WTC11 (cell line): ENCODE measurements at places on chromosomes 1 and 21. TPM values are rescaled to one million over a fixed set of nuclear protein-coding genes. Genes with fewer than 3 reads are reported as not detected.

Gene CD160
- not detected in 3 replicates for total RNA-seq

Gene CFHR5
- not detected in 3 replicates for total RNA-seq

Gene DTL
- total RNA-seq, result 38.8 to 52.3 TPM (median 43.0 TPM) in 3 replicates

Gene S100A14
- 1.4 to 2.1 TPM (median 1.5 TPM) in 3 replicates for total RNA-seq

Gene CD1D
- total RNA-seq, result 3.8 to 4.7 TPM (median 3.9 TPM) in 3 replicates

Gene CLCA1
- total RNA-seq, result 0.07 to 0.14 TPM (median 0.11 TPM) in 3 replicates

Gene SLC30A10
- total RNA-seq, result 0.26 to 0.41 TPM (median 0.30 TPM) in 3 replicates

- H3K4me3 ChIP-seq, result no peak overlapping the region
- H3K4me1 ChIP-seq, result peaks cover 5% of the 10 kb centered on the region
- no peak for DNase-seq
- no peak overlapping the region for H3K27ac ChIP-seq
- no peaks in the 10 kb centered on the region for H3K27me3 ChIP-seq
Measured at GRCh38 chr1:41811051-41811795, 107.5 kb downstream of the HIVEP3 start.

GRCh38 chr1:234842726-234843641 lies 233.0 kb upstream of the IRF2BP2 start:
- H3K27me3 ChIP-seq, result no peaks in the 10 kb centered on the region
- peaks cover 16% of the 10 kb centered on the region for H3K4me1 ChIP-seq
- DNase-seq, result no peak
- H3K27ac ChIP-seq, result no peak overlapping the region
- no peak overlapping the region for H3K4me3 ChIP-seq

GRCh38 chr1:100735244-100735643 lies 15.7 kb downstream of the VCAM1 start:
- DNase-seq, result no peak
- no peaks in the 10 kb centered on the region for H3K27me3 ChIP-seq
- H3K36me3 ChIP-seq, result no peaks in the 10 kb centered on the region
- no peaks in the 10 kb centered on the region for H3K4me1 ChIP-seq
- no peak overlapping the region for H3K4me3 ChIP-seq

GRCh38 chr1:2340086-2340917 lies 51.1 kb downstream of the MORN1 start:
- H3K36me3 ChIP-seq, result no peaks in the 10 kb centered on the region
- peak overlapping the region; percentile 45; the same call in 1 of the 2 replicates for H3K27ac ChIP-seq
- no peak overlapping the region for H3K4me3 ChIP-seq
- no peak for DNase-seq
- no peaks in the 10 kb centered on the region; the same call in 1 of the 2 replicates for H3K27me3 ChIP-seq

DNA sequence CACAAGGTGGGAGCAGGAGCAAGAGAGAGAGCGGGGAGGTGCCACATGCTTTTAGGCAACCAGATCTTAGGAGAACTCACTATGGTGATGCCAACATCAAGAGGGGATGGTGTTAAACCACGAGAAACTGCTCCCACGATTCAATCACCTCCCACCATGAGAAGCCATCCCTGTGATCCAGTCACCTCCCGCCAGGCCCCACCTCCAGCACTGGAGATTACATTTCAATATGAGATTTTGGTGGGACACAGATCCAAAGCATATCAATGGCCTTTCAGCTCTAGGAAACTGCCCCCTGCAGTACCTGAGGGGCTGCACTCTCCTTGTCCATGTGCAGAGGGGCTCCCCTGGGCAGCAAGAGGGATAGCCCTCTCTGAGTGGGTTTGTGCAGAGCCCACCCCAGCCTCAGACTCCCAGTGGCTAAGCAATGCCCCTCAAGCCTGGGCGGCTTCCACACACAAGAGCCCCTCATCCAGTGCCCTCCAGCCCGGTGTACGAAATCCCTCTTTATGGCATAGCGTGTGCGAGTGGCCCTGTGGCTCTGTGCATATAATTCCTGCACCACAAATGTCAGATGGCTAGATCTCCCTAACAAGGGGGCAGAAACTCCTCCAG lies 15.5 kb upstream of the PRDM16 start:
- no peaks in the 10 kb centered on the region for H3K4me1 ChIP-seq
- H3K27ac ChIP-seq, result no peak overlapping the region
- H3K4me3 ChIP-seq, result no peak overlapping the region
- peaks cover 28% of the 10 kb centered on the region for H3K27me3 ChIP-seq
- H3K36me3 ChIP-seq, result no peaks in the 10 kb centered on the region
- DNase-seq, result no peak

GRCh38 chr21:35475009-35475408 lies 425.9 kb upstream of the RUNX1 start:
- H3K27ac ChIP-seq, result no peak overlapping the region
- H3K36me3 ChIP-seq, result peaks cover 17% of the 10 kb centered on the region
- no peak for DNase-seq
- H3K27me3 ChIP-seq, result peaks cover 7% of the 10 kb centered on the region
- peaks cover 63% of the 10 kb centered on the region for H3K4me1 ChIP-seq

GRCh38 chr1:241869022-241869421 lies 21.0 kb downstream of the EXO1 start:
- no peak overlapping the region for H3K27ac ChIP-seq
- no peak overlapping the region for H3K4me3 ChIP-seq
- no peak for DNase-seq
- no peaks in the 10 kb centered on the region for H3K4me1 ChIP-seq

- no peak for DNase-seq
- H3K27me3 ChIP-seq, result no peaks in the 10 kb centered on the region
- no peak overlapping the region for H3K27ac ChIP-seq
- H3K4me1 ChIP-seq, result peaks cover 10% of the 10 kb centered on the region
- peaks cover 17% of the 10 kb centered on the region for H3K36me3 ChIP-seq
- H3K4me3 ChIP-seq, result no peak overlapping the region
Measured at GRCh38 chr1:239174880-239175279, 211.5 kb upstream of the CHRM3 start.

- H3K4me3 ChIP-seq, result no peak overlapping the region
- DNase-seq, result no peak
- no peaks in the 10 kb centered on the region for H3K36me3 ChIP-seq
- H3K27me3 ChIP-seq, result no peaks in the 10 kb centered on the region; the same call in 1 of the 2 replicates
Measured at GRCh38 chr1:168811176-168811575, 82.2 kb upstream of the DPT start.

- 0 out of 2 replicates have a peak, but pooled peaks cover 2% of the 10 kb centered on the region for H3K36me3 ChIP-seq
- H3K4me3 ChIP-seq, result no peak overlapping the region
- peaks cover 5% of the 10 kb centered on the region for H3K4me1 ChIP-seq
- no peak overlapping the region; the same call in 1 of the 2 replicates for H3K27ac ChIP-seq
- no peak for DNase-seq
Measured at GRCh38 chr1:10620776-10621175, 146.0 kb downstream of the PEX14 start.

GRCh38 chr1:163820226-163820625 lies 498.5 kb downstream of the NUF2 start:
- no peak overlapping the region for H3K4me3 ChIP-seq
- H3K27ac ChIP-seq, result no peak overlapping the region
- no peaks in the 10 kb centered on the region for H3K36me3 ChIP-seq
- H3K4me1 ChIP-seq, result no peaks in the 10 kb centered on the region
- DNase-seq, result no peak
- no peaks in the 10 kb centered on the region for H3K27me3 ChIP-seq

DNA sequence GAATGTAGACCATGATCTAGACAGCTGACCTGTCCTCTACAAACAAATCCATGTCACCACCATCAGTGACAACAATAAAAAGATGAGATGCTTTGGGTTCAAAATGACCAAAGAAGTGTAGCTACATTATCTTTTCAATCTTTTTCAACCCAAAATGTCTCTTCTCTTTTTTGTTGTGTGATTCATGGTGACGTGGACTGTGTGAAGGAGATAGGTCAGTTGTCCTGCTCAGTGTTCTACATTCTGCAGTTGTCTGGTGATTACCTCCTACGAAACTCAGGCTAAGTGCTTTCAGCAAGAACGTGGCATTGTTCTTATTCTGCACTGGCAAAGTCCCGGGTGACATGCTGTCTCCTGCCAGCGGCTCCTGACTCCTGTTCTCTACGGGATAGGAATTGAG lies 73.1 kb downstream of the PRKAB2 start:
- DNase-seq, result no peak
- H3K4me3 ChIP-seq, result no peak overlapping the region
- H3K27ac ChIP-seq, result no peak overlapping the region; the same call in 1 of the 2 replicates
- no peaks in the 10 kb centered on the region for H3K36me3 ChIP-seq
- H3K4me1 ChIP-seq, result peaks cover 13% of the 10 kb centered on the region
